NCI-H2081 treated with DMSO at 0.1 percent for 48 hours (cell line): ENCODE measurements at places on chromosomes 7 and 10.

DNA sequence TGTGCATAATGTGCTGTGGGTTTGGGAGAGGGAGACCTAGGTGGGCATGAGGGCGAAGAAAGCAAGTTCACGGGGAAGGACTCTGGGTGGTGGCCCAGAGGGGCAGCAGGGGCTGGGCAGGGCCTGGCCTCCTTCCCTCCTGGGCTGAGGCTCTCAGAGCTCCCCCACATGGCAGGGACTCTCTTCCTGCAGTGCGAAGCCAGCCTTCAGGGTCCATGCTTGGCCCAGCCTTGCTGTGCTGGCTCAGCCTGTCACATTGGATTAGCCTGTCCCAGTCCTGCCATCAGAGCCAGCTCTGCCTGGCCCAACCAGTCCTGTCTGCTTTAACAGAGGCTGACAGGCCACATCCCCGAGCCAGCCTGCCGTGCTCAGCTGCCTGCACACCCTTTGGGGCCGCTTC lies 20.4 kb upstream of the ZNF488 start:
- DNase-seq, result no peak

GRCh38 chr10:87722716-87723115 lies 63.0 kb downstream of the PAPSS2 start:
- no peak for DNase-seq

GRCh38 chr10:132624061-132624846 lies 86.7 kb downstream of the INPP5A start:
- no peak for DNase-seq

DNA sequence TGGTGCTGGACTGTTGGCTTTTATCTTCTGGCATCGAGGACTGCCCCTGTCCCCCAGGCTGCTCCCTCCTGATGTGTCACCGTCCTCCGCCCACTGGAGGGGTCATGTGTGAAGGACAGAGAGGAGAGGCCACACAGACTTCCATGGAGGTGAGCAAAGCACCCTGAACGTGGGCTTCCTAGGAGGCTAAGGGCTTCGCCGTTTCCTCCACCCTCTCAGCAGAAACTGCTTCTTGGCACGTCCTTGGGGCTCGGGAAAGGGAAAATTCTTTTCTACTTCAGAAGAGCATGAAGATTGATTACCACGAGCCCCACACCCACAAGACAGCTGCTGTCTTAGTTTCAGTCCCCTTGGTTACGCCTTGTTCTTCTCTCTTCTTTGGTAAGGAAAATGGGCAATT lies 218.2 kb downstream of the CCDC3 start:
- DNase-seq, result no peak

- DNase-seq, result no peak
These were observed 81.9 kb downstream of the KCNMA1 start for GRCh38 chr10:77555591-77556212.
